ENCODE measurements at places on chromosomes 6 and 20.

- DNase-seq = peak; percentile 64
These were observed at the start of gene ULBP3 for GRCh38 chr6:150068720-150069648. Gene ULBP3, minus strand, starts transcription at chr6:150069121. Its CDS starts 55 bp downstream, at chr6:150069066.

DNA sequence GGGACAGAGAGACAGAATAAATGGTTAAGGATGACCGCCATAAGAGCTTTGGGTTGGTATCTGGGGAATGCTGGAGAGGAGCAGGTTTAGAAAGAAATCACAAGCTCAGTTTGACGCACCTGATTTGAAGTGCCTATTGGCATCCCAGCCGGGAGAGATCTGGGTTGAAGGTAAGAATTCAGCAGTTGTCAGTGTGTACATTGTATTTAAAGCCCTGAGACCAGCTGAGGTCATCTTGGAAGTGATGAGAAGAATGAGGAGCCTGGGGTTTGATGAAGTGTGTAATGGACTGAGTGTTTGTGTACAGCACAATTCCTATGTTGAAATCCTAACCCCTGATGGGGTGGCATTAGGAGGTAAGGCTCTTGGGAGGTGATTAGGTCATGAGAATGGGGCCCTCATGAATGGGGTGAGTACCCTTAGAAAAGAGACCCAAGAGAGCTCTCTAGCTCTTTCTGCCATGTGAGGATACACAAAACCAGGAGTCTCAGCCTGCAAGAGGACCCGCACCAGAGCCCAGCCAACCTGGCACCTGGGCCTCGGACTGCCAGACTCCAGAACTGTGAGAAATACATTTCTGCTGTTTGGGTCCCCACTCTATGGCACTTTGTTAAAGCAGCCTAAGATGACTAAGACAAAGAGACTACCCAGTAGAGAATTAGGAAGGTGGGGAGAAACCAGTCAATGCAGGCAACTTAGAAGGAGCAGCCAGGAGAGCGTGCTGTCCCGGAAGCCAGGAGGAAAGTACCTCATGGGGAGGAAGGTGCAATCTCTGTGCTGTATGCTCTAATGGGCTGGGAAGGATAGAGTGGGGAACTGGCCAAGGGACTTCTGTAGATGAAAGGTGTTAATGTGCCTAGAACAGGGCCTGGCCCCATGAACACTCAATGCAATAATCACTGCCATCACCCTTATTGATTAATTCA lies 133.7 kb upstream of the SLC24A3 start:
- no peak for DNase-seq

DNA sequence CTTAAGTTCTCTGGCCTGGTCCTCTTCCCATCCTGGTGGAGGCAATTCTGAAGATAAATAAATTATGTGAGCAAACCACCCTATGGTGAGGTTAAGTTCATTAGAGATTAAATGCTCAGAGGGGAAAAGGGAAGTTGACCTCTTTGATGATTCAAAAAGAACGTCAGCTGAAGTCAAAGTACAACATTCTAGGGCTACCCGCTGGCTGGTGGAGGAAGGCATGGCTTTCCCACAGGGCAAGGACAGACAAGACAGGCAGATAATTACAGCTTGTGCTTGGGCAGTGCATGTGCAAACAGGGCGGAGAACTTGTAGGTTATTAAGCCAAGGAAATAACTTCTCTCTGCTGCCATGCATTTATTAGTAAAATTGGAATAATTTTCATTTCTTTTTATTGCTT lies 91.0 kb upstream of the SLC24A3 start:
- no peak for DNase-seq

- no peak for DNase-seq
These were observed 53.6 kb upstream of the FAM83D start for GRCh38 chr20:38872491-38873049.

- DNase-seq = no peak
These were observed 466.3 kb upstream of the CDH4 start for GRCh38 chr20:60785785-60786184.

GRCh38 chr6:56842686-56843475 lies 112.0 kb upstream of the BEND6 start:
- no peak for DNase-seq

GRCh38 chr6:19391926-19392325 lies 445.2 kb upstream of the ID4 start:
- no peak for DNase-seq

- no peak for DNase-seq
These were observed 93.4 kb upstream of the MLIP start for GRCh38 chr6:54017877-54018276.

DNA sequence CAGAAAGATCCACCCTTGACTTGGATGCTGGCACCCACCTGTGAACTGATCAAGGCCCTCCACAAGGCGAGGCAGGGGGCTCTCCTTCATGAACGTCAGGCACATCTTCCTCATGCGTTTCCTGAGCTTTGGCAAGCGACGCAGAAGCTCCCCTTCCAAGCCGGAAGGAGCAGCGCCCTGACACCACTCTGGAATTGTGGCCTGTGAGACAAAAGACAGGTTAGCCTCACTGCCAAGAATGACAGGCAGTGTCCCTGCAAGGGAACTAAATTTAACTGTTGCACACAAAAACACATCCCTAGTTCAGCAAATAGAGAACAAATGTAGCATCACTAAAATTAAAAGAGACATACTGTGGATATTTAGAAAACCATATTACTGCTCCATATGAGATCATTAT lies 42.0 kb upstream of the LYRM2 start:
- no peak for DNase-seq

DNA sequence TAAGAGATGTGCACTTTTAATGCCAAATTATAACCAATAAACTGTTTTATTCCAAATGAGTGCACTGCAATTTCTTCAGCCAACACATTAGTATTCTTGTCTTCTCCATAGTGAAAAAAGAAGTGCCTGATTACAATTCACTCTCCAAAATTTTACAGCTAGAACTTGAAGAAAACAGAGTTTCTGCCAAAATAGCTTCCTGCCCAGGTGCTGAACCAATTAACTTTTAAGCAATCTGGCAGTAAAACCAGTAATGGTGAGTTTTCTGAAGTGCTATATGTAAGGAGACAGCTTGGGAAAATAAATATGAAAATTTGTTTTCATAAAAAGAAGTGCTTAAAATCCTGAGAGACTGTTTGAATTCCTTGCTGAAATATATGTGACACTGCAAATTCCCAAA lies 266.0 kb upstream of the NT5E start:
- DNase-seq = no peak

- DNase-seq = no peak
These were observed 27.6 kb downstream of the DCDC2 start for GRCh38 chr6:24330137-24330732.

DNA sequence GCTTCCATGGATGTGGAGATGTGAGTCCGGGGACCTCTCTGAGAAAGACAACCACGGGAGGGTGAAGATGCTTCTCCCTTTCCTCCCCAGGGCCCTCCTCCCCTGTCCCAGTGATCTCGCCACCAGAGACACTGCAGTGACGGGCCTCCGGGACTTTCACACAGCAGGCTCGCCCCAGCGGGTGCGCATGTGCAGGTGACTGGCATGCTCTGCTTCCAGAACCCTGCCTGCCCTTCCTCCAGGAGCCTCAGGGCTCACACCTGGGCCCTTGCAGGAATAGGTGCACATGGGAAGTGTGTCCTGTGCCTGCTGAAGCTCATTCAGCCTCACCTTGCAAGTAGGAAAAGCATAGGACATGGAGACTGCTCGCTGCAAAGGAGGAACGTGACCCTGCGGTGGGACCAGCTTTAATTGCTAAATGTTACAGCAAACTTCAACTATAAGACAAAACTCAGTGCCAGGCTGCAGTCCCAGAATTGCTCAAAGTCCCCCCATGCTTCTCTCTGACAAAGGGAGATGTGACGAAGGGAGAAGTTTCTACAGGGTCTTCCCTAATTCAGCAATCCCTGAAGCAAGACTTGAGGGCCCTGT lies 19.2 kb downstream of the CST8 start:
- no peak for DNase-seq

DNA sequence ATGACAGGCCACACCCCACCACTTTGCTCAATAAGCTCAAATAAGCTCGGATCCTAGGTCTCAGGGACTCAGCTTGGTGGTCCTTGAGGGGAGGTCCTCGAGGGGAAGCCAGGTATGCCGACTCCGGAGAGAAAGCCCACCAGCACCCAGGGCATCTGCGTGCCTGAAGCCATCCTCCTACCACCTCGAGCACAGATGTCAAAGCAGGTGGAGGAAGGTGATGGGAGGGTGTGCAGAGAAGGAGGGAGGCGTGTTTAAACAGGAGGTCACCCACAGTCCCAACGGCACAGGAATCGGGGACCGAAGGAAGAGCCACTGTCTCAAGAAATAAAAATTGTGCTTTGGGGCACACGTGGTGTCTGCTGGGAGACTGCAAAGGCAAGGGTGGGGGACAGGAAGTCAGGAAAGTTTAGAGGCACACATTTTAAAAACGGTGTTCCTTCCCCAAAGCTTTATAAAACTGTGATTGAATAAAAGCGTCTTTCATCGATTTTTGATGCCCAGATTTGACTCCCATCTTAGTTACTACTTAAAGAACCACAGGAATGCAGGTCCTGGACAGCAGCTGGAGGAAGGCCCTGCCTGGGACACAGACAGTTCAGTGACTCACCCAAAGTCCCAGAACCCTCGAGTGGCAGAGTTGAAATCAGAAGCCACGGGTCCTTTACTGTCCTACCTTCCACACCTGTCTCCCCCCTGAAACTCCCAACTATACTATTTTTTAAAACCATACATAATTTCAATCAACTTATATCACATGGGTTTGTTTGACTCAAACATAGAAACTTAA lies 221.0 kb upstream of the PDE10A start:
- no peak for DNase-seq

DNA sequence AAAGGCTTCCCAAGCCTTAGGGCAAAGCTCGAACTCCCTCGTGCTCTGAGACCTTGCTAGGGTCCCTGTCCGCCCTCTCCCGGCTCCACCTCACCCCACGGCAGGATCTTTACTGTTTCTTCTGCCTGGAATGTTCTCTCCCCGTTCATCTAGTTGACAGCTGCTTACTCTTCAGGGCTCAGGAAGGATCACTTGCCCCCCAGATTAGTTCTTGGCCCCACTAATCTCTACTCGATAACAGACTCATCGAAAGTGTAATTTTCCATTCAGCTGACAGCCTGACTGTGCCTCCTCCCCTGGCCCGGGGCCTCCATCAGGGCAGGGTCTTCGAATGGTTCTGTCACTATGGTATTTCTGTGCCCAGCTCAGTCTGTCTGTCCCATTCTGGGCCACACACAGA lies 3.1 kb downstream of the MAP1LC3A start:
- no peak for DNase-seq

DNA sequence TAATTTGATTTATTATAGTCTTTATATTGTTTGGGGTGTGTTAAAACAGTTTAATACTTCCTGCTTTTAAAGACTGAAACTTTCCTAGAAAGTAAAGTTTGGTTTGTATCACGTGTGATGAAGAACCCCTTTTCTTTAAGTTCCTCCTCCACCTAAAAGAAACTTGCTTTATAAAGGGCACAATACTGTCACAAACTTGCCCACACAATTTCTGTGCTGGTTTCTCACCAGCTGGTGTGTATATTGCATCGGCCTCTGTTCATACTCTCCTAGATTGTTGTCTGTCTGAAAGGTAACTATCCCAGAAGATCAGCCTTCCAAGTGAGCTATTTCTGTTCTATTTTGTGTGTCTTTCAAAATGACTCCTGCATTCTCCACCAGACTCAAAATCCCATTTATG lies 46.9 kb downstream of the ANKRD6 start:
- DNase-seq = no peak

- no peak for DNase-seq
These were observed 55.1 kb downstream of the MYLK4 start for GRCh38 chr6:2695454-2696095.

GRCh38 chr6:141758430-141758829 lies 374.3 kb upstream of the GJE1 start:
- DNase-seq = no peak

GRCh38 chr6:70119218-70119835 lies 183.6 kb downstream of the COL9A1 start:
- no peak for DNase-seq

DNA sequence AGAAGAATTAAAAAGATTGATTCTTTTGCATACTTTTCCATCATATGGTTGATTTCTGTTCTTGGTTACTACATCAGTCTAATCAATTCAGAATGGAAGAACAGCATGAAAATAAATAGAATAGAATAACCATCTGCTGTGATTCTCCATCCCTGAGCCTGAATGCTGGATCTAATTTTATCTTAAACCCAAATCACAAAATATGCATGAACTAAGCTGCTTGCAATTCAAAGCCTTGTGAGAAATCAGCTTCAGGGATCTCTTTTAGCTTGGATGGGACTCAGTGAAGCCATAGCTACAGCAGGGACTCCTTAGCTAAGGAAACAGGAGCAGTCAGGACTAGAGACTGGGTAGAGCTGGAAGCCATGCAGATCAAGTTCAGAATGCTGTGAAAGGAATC lies 74.1 kb downstream of the TPBG start:
- no peak for DNase-seq

- DNase-seq = no peak
These were observed 39.5 kb downstream of the BICRAL start for GRCh38 chr6:42821341-42821668.

DNA sequence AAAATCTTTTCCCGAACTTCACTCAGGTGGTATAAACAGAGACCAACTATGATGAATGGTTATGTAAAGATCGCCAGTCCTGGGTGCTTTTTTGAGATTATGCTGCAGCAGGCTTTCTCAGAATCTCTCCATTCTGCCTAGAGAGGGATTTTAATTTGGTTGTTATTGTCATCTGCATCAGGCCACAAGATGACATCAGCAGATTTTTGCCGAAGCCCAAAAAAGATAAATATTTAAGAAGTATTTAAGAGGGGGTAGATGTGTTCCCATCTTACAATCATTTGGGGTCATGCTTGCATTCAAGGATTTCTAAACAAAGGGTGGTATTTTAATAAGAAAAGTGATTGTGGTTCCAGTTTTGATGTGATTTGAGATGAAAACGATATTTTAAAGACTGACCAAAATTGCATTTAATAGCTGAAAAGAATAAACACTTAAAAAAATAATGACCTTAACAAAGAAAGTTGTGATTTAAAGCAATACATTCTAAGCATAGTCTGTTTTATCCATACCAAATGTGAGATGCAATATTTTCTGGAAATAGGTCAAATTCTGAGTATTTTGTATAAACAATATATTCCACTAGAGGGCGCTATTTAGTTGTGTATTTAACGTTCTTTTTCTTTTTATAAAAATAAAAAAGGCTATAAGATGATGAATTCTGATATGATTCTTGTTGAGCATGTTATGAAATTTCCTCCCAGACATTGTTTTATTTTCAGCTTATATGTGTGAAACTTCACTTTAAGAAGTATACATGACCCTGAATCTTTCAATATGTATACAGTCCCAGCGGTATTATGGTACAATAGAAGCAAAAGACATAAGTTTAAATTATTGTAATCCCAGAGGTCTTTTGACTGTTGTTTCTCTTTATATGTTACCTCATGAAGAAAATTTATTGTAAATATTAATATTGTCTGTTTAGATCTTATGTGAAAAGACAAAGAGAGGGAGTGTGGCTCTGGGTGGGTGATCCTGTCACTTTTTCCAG lies 51.0 kb upstream of the ZFP64 start:
- DNase-seq = no peak

DNA sequence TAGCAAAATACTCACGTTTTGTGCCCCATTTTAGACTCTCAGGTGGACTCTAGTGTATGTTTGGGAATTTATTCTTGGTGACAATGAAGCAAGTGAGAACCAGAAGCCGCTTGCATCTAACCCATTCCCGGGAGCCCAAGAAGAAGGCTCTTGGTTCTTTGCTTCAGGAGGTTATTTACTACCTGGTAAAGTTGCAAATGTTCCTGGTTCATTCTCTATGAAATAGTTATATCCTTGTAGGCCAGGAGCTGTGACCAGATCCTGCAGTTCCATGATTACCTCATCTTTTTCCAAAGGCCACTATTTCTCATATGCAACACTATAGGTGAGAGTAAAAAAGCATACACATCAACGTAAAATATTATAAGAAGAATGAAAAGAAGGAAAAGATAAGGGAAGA lies 60.9 kb upstream of the FABP7 start:
- no peak for DNase-seq

- DNase-seq = no peak
These were observed 130.1 kb downstream of the BCAS1 start for GRCh38 chr20:53940360-53940702.

Data from GM19239 (cell line).